ENCODE measurements at places on chromosomes 13 and 19.

DNA sequence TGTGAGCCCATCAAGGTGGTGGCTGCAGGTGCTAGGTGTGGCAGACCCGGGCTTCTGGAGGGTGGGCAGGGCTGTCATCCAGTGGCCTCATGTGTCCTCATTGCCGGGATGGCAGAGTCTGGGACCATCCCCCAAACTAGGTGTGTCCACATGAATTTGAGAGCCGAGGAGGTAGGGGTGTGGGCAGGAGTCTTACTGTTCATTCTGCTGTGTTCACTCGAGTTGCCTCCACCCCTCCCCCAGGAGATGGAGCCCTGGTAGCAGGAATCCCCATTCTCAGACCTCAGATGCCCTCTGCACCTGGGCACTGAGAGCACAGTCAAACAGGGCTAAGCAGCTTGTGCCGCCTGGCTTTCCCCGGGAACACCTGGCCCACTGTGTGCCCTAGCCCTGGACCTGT lies 22.4 kb downstream of the NAXD start:
- DNase-seq = no peak

- DNase-seq = no peak
These were observed 10.1 kb downstream of the ZNF44 start for GRCh38 chr19:12284631-12285030.

DNA sequence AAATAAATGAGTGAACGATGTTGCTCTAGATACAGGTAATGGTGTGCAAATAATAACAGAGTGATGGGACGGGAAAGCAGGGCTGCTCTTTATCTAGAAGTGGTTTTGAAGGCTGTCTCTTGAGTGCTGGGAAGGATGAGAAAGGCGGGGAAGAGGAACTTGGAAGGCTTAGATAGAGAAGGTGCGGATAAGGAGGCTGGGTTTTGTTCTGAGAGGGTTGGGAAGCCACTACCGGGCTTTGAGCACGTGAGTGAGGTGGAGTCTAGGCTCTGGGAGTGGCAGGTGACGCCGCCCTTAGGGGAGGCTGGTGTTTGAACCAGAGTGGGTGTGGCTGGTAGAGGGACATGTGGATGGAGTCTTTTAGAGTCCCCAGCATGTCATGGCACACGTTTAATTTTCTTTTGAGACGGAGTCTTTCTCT lies 811 bp downstream of the ARMC6 start:
- DNase-seq = no peak

DNA sequence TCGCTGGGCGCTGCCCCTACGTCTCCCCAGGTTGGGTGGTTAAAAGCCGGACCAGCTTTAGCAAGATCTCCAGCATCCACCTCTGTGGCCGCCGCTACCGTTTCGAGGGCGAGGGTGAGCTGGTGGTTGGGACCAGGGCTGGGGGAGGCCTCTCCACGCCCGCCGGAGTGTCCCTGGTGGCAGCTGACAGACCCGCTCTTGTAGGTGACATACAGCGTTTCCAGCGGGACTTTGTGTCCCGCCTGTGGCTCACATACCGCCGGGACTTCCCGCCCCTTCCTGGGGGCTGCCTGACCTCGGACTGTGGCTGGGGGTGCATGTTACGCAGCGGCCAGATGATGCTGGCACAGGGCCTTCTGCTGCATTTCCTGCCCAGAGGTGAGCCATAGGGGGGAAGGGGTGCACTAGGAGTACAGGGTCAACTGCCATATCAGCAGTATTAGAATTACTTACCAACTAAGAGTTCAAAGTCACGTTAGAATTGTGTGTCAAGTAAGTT lies 1.1 kb downstream of the ATG4D start:
- DNase-seq = no peak

DNA sequence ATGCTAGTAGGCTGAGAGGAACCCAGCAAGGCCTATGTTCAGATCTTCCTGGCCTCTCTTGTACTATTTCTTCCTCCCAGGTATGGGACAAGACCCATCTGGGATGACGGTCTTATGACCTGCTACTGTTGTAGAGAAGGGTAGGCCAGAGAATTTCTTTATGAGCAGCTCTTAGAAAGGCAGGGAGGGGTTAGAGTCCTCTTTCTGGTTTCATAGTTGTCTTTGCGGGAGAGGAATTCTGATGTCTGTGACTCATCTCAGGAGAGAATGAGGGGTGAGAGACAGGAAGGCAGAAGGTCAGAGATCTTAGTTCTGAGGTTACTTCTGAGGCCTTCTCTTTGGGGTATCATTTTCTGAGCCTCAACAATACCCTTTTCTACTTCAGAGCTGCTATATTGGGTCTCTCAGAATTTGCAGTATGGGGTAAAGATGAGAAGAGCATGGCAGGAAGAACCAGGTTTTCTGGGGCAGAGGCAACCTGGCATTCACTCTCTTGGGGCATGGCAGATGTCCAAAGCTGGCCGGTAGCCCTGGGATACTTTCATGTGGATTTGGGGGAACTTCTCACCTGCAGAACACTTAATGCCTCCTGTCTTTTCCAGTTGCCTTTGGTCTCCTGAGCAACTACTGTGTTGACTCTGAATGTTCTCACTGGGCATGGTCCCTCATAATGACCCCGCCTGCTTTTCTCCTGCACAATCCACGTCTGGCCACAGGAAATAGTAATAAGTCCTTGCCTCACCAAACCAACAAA lies 154.4 kb downstream of the GGACT start:
- no peak for DNase-seq

DNA sequence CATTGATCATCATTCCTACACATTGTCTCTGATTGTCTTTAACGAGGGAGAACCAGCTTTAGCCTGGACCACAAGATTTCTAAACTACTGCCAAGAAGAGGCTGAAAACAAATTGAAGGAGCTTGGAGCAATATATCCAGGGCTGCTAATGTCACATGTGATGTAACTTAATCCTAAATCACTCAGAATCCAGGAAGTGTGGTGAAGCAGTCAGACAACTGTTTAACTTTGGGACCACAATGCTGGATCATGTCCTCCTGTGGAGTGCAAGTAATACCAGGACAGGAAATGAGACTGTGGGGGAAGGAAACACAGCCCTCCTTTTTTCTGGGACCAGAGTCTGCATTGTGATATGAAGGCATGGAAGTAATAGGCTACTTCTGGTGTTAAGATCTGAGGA lies 430.2 kb downstream of the KCTD12 start:
- DNase-seq = no peak

GRCh38 chr13:89457977-89458376 lies 1786.8 kb downstream of the SLITRK5 start:
- no peak for DNase-seq

GRCh38 chr19:11338121-11338520 lies 1.3 kb downstream of the RAB3D start:
- DNase-seq = no peak

DNA sequence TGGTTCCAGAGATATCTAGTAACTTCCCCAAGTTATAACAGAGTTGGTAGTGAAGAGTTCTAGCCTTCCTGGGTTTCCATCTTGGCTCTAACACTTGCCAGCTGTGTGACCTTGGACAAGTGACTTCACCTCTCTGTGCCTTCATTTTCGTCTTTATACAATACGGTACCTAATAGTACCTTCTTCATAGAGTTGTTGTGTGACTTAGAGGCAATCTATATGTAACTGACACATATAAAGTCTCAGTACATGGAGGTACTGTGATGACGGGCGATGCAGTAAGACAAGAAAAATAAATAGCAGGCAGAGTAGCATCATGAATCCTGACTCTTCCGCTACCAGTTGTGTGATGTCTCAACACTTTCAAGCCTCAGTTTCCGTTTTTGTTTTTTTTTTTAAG lies 8.0 kb upstream of the CLASRP start:
- no peak for DNase-seq

- DNase-seq = no peak
These were observed 728.4 kb downstream of the SLITRK1 start for GRCh38 chr13:83153848-83154247.

DNA sequence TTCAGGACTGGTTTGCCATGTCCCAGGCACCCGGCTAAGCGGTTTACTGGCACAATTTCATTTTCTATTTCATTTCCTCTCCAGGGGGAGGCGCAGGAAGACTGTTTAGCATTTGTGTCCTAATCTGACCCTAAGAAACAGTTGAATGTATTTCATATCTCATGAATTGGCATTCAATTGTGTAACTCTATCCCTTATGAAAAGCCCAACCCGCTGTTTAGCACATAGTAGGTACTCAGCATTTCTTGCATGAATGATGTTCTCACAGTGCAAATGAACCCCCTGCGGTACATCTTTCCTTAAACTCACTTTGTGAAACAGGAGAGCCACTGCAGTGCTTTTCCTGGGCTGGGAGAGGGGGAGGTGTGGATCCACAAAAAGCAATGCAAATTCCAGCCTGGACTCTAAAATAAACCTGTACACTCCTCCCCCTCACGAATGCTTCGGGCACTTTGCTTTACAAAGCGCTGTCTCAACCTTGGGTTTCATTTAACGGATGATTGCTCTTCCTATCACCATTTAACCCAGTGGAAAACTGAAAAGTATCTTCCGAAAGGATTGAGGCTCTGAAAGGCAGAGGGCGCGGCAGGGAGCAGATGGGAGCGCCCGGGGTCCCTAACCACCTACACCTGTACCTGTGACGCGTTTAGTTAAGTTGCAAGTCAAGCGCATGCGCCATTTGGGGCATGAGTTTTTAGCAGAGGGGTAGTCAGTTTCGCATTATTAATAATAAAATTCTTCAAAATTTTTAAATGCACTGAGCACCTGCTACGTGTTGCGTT lies 1.2 kb upstream of the EEF2 start:
- DNase-seq = no peak

DNA sequence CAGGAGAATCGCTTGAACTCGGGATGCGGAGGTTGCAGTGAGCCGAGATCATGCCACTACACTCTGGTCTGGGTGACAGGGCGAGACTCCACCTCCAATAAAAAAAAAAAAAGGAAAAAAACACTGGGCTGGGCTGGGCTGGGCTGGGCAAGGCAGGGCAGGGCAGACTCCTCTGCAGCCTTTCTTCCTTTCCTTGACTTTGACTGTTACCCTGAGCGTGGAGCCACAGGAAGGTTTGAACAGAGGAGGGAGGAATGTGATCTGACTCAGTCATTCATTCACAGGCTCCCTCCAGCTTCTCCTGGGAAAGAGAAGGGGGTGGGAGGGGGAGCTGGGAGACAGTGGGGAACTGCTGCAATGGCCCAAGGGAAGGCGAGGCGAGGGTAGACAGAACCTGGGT lies 2.7 kb upstream of the ACTN4 start:
- DNase-seq = no peak

GRCh38 chr13:51849145-51850101 lies 4.4 kb upstream of the TMEM272 start:
- no peak for DNase-seq
